ENCODE measurements at places on chromosomes 7 and 10.

DNA sequence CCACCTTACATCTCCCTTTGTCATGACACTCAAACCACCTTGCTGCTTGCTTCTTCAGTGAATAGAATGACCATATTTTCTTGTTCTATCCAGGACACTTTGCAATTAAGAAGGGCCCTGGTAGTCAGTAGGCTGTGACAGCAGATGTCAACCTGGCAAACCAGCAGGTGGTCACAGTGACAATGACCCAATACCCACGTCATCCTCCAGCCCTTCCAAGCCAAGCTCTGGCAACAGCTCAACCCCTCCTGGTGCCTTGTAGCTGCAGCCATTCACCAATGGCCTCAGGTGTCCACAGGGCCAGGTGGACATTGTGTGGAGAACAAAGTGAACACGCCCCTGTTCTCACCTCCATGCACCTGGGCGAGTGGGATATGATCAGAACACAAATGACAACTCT lies 87.6 kb upstream of the MACROH2A2 start:
- DNase-seq: no peak

DNA sequence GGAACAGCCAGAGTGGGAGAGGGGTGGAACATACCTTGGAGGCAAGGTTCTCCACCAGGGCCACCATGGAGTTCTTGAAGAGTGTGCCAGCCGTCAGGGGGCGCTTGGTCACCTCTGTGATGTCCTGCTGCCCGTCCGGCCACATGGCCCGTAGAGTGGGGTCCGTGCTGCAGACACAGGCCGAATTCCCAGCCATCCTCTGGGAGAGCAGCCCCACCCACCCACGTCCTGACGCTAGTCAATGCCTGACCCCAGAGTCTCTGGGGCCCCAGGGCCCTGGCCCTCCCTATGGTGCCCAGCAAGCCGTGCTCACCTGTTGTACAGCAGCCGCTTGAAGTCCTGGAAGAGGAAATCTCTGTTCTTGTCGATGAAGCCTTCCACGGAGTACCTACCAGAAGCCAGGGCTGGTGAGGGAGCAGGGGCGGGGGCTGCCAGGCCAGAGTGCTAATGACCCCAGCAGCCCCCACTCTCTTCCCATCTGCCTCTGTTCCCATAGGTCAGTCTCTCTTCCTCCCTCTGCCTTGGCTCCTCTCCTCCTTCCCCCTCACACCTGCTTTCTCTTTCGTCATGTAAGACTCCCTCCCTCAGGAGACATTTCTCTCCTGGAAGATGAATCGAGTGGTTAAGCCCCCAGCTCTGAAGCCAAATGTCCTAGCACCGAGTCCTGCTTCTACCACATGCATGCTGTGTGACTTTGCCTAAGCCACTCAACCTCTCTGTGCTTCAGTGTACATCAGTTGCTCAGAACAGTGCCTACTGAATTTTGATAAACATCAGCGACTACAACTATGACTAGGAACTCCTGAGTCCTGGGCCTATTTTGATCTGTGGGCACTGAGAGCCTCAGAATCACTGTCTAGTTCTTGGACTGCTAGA lies 11.0 kb downstream of the MYO1G start:
- DNase-seq: no peak

DNA sequence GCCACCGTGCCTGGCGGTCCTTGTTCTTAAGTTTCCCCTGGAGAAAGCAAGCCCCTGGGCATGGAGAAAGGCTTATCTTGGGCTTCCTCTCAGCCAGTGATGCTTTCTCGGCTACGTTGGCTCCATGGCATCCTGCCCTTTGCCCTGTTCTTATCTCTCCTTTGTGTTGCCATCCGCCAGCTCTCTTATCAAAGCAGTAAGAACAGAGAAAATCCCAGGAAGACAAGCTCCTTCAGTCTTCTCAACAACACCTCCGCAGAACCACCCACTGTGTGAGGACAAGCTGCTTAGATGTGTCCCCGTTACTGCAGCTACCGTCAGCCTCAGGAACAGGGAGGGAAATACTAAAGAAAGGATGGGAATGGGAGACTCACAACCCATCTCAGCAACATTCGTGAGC lies 3.3 kb downstream of the PLEKHS1 start:
- DNase-seq: no peak

GRCh38 chr10:125146791-125147579 lies 13.4 kb downstream of the CTBP2 start:
- no peak for DNase-seq

- no peak for DNase-seq
Measured at GRCh38 chr10:99966306-99966705, 43.4 kb downstream of the DNMBP start.

DNA sequence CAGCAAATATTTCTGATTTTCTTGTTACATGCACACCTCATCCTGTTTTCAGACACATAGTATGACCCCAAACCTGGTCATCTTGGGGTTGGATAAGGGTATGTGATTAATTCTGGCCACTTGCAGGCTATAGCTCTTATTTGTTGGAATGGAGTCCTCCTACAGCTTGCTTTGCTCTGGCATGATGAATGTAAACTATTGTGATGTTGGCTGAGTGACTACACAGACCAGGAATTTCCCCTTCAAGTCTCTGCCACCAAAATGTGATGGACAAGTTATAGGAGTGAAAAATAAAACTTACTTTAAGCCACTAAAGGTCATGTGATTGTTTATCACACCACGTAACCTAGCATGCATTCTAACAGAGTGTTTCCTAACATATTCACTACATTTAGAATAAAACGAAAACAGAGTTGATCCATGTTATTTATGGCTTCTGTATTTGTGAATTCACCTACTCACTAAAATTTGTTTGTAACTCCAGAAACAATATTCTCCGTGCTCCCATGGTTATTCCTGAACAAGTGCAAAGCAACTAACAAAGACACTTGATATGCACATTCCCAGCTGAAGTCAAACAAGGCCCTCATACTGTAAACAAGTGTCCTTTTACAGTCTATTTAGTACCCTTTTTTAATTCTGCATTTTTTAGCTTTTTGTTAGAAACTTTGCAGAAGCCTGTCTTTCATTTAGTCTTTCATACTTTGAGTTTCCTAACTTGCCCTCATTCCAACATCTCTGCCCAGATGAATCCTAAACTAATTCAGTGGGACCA lies 599.2 kb upstream of the PCDH15 start:
- DNase-seq: no peak

DNA sequence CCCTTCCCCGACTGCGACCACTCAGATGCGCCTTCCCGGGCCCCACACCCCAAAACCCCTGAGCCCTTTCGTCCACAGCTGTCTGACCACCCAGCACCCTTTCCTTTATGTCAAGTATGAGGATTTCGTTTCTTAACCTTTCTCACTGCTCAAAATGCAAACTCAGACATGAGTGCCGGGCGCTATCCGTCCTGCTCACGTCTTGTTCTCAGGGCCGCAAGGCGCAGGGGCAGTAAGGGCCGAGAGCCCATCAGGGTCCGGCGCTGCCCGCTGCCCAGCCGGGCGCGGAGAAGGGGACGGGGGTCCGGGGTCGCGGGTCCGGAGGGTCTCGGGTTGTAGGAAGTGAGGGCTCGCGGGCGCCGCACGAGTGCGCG lies 670 bp upstream of the RBM33 start:
- DNase-seq: no peak

DNA sequence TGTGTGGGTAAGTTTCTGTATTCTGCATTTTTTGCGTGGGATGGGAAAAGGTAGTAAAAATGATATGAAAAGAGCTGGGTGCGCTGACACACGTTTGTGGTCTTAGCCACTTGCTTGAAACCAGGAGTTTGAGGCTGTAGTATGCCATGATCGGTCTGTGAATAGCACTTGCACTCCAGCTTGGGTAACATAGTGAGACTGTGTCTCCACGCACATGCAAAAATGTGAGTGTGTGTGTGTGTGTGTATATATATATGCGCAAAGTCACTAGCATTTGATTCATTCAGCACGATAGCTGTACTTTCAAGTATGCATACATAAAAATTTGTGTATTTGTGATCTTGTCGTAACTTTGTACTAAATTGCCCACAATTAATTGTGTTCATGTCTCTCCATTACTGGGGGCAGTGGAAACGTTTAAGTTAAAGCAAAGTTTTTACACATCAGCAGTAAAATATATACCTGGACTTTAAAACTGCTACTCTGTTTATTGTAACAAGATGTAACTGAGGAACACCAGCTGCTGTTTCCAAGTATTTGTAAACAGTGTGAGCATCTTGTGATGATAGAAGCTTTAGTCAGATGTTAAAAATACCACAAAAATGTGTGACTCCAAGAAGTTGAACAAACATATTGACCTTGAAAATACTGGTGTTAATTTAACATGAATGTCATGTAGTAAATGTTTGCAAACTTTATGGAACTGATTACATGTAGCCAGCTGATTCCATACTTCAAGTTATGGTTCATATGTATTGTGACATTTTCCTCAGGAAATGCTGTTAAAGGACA lies 1.6 kb downstream of the ZRANB1 start:
- no peak for DNase-seq

DNA sequence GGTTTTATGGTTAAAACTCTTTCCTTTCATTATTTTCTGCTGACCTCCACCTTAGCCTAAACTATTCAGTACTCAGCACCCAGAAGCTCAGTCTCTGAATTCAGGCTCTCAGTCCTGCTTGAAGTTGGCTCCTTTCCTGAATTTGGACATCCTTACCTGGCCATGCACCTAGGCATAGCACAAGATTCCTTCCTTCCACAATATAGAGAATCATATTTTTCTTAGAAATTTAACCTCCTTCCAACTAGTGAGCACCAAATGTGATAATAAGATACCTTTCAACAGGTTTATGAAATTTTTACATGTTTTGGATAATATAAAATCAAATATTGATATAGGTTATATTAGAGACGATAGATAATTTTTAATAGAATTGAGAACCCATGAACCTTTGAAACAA lies 905.6 kb upstream of the GHITM start:
- no peak for DNase-seq

GRCh38 chr7:25361863-25362262 lies 133.6 kb upstream of the NPVF start:
- DNase-seq: no peak

DNA sequence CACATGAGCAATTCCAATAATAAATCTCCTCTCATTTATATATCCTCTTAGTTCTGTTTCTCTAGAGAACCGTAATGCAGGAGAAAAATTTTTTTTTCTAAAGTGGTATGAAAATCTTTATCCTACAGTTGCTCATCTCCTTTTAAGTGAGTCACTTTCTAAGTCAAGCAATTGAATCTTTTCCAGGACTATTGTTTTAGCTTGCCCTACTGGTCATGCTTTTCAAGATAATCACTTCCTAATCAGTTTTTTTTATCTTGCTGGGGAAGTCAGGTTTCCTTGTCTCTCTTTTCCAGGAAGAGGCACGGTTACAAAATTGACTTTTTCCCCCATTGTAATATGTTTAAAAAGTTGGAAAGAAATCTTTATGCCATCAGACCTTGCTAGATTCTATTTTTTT lies 44.0 kb downstream of the INPP5F start:
- no peak for DNase-seq

- DNase-seq: no peak
Measured at GRCh38 chr10:48594371-48594770, 10.5 kb downstream of the ARHGAP22 start.

- no peak for DNase-seq
Measured at GRCh38 chr7:74583630-74584029, 73.9 kb upstream of the GTF2I start.
